Stimulated activated CD8-positive, alpha-beta memory T cell treated with anti-CD3 and anti-CD28 coated beads, Interleukin-7, amount 100 ng/mL, for 1 hour (primary cell): ENCODE measurements at places on chromosomes 16 and 17.

DNA sequence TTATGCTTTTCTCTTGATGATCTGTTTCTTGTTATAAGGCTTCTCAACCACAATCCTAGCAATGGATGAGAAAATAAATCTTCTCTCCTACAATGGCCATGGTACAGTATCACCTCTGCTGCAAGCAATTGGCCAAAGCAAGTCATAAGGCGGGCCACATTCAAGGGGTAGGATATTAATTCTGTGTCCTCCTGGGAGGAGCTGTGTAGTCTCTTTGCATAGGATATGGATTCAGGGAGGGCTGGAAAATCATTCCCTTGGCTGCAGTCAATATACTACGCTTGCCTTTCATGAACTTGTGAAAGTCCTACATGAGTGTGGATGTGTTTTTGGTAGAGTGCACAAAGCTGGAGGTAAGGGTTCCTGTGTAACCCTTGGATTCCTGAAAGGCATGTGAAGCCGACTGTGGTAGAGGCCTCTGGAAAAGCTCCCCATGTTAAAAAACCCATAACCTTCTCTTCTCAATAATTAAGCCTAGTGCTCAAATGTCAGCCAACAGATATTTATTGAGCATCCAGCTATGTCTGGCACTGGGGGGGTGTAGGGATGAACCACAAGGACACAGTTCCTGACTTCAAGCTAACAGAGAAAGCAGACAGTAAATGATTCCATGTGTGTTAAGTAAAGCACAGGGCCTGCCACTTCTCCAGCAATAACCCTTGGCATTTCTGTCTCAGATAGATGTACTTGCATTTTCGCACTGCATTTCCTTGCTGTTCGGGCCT, 147.6 kb upstream of the HS3ST3A1 start:
- DNase-seq = no peak

DNA sequence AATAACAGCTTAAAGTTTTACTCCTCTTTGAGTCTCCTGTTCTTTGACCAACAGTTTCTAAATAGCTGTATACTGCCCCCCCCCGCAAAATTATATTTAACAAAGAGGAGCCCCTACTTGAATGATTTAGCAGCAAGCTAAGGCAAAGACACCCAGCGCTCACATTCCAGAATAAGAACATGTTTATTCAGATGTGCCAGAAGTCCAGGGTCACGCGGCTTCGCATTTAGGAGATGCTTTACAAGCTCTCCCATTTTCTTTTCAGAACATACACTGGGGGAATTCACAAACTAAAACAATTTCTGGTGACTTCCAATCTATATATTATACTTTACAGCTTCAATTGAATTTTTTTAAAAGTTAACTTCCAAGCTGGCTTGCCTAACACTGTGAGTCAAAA, 5.3 kb downstream of the PLD6 start:
- no peak for DNase-seq

DNA sequence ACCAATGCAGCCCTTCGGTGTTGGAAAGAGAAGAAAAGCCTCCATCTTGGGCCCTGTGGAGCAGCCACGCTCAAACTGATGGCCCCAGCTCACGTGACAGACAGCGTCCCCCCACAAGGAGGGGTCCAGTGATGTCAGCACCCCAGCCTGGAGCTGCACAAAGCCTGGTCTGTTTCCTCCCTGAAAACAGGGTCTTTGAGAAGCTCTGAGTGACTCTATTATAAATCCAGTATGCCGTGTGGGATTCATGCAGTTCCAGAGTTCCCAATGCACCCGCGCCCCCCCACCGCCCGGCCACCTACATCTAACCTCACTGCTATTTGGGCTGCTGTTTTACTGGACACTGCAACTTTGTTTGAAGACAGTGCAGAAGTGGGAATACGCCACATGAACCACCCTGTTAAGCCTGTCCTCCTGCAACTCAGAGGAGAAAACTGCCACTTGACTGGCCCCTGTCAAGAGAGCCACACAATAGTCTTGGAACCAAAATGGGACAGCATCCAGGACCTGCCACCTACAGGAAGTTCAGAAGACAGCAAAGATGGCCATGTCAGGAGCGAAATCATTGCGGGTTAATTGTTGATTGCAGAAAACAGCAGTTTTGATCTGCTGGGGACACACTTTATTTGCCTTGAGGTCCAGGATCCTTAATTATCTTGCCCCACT, 33.1 kb downstream of the PMP22 start:
- DNase-seq = no peak

DNA sequence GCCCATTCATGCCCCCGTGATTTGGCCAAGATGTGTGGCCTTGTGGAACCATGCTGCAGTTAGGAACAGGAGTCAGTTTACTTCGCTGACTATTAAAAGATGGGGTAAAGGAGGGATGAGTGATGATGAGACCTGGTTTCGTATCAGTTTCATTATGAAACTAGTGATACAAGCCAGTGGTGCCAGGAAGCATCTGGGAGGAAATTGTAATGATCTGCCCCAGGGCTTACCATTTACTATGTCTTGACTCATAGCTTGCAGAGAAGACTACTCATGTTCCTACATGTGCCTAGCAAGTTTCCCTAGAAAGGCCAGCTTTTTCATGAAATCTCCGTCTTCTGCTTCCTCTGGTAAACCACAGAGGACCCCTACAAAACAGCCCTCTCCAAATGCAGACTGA, 23.2 kb downstream of the CDH3 start:
- no peak for DNase-seq

DNA sequence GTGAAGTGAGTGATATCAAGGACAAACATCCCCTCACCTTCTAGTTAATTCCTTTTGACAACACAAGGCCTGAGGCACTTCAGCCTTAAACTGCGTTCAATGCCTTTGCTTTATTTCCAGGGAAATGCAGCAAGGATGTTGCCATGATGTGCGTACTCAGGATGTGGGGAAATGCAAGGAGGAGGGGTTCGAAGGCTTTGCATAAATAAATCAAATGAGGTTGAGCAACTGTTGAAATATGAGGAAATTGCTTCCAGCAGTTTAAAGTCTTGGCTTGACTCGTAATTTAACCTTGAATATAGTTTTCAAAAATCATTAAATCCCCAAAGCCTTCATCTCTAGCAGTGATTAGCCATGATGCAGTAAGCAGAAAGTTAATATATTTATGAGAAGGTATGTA, 81.8 kb upstream of the CCL2 start:
- DNase-seq = no peak

GRCh38 chr17:63398680-63399079, 47.4 kb downstream of the CYB561 start:
- DNase-seq = no peak

DNA sequence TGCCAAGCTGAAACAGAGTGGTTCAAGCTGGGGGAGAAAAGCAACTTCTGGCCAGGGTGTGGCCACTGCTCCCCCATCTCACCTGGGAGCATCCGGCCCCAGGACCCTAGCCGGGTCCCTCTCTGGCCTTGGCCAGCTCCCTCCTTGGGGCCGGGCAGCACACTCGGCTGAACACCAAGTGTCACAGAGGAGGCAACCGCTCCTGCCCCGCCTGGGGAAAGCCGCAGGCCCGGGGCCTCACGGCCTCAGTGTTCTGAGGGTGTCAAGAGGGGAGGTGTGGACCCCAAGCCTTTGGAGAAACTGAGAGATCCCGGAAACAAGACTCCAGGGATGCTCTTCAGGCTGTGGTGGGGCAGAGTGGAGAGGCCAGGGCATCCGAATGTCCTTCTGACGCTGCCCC, 88.4 kb downstream of the ENGASE start:
- no peak for DNase-seq

DNA sequence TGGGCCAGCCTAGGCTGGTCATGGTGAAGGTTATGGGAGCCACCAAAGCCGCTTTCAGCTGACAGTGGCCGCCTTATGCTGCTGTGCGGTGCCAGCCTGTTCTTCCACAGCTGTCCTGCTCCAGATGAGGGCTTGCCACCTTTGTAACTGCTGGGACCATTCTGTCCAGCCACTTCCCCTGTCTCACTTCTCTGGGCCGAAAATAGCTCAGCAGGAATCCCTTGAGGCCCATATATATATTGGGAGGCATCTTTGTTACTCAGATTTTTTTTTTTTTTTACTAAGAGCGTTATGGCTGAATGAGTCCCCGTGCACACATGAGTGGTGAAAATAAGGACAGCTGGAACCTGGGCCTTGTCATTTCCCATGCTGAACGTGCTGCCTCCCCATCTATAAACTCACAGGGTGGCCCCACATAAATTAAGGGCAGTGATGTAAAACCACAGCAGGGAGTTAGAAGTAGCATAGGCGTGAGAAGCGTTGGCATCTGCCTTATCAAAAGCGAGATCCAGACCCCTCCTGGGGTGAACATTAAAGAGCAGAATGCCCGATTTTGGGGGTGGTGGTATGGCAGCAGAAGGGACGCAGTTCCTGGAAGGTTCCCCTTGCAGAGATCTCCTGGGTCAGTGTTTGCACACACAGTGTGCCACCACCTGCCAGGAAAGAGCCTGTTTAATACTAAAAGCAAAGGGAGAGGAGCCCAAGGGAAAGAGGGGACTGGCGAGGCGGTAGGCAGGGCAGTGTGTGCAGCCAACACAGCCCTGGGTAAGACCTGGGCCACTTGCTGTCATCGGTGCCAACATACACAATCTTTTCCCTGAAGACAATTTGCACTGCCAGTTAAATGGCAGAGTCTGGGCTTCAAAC, 57.8 kb downstream of the USP43 start:
- DNase-seq = no peak

GRCh38 chr16:52597073-52597771, 50.3 kb upstream of the TOX3 start:
- no peak for DNase-seq

DNA sequence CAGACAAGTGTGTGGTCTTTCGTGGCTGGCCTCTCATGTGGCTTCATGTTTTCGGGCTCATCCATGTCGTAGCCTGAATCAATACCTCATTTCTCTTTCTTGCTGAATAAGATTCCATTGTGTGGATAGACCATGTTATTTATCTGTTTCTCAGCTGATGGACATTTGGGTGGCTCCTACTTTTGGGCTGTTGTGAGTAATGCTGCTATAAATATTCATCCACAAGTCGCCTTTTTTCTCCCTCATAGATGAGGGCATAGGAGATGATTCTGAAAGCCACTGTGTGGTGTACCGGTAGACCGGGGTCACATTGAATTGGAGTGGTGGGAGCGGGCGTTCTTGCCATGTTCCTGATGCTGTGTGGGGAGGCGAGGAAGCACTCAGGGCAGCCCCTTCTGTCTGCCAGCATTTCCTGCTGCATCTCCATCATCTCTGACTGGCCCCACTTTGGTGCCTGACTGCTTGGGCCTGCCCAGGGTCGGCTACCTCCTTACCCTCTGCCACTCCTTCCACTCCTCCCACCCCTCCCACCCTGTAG, 40.1 kb downstream of the PRMT7 start:
- DNase-seq = no peak

GRCh38 chr17:17723354-17724261, 42.4 kb downstream of the RAI1 start:
- DNase-seq = no peak

DNA sequence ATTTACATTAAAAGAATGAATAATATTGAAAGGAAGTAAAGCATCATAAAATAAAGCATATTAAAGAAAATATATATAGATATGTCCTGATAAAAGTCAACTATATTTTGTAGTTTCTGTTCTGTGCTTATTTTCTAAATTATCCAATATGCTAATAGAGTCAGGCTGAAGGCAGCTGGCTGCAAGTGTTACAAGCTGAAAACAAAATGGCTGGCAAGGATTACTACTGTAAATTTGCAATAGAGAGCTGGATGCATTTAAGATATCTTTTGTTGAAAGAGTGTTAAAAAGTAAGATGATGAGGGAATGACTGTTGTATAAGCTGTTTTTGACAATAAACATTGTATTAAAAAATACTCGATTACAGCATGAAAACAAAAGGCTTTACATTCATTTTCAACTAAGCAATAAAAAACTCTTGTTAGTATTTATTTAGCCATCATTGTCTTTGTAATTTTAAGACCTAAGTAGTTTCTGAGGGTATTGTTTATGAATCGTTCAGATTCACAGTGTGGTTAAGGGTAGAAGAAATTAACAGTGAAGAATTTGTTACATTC, 76.3 kb downstream of the TANC2 start:
- DNase-seq = no peak

DNA sequence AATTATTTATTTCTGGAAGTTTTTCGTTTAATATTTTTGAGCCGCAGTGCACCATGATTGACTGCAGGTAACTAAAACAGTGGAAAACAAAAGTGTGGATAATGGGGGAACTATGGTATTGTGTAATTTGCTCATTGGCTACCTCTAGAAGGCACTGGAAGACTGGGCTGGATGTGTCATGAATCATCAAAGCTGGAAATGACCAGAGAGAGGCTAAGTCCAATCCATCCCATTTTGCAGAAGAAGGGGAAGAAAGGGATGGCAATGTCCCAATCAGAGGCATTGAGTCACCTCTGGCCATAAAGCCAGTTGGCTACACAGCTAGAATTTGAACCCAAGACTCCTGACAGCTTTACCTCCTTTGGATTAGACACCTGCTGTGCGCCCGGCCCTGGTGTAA, 29.3 kb downstream of the GLP2R start:
- DNase-seq = no peak

DNA sequence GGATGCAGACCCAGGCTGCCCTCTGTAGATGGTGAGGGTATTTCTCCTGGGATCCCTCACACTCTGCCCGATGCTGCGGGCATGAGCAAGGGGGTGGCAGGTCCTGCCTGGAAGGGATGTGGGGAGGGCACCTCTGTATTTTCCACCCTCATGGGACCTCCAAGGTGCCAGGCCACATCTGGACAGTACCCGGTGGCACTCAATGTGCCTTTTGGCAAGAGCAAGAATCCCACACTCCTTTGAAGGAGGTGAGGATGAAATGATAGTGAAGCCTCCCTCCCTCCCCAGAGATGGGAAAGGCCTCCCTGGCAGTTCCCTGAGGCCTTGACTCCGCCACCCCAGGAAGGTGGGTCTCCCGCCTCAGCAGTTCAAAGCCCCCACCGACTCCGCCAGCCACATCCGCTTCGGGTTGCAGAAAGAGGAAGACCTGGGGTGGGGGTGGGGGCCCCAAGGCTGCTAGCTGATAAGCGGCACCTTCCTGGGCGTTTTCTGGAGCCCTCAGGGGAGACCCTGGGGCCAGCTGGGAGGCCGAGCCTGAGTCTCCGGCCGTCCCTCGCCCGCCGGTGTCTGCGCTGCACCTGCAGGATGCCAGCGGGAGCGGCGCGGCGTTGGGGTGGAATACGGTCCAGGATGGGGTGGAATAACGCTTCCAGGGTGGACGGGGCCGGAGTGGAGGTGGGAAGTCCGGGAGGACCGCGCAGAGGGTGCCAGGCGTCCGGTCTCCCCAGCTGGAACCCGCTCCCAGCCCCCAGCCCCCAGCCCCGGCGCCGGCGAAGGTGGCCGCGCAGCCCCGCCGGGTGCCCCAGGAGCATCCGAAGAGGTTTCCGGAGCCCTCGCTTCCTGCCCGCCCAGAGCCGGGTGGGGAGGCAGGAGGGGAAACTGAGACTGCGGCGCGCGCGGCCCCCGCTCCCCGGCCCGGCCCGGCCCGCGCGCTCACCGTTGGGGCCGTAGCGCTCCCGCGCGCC, 718 bp downstream of the ATP2A3 start:
- peak; percentile 23 for DNase-seq

- DNase-seq = no peak
These were observed 28.8 kb upstream of the MTSS2 start for GRCh38 chr16:70714581-70715054.

- no peak for DNase-seq
These were observed 293.3 kb downstream of the MAF start for GRCh38 chr16:79307214-79307613.
